Posterior cingulate gyrus (tissue), 11 donors: ENCODE measurements at places on chromosomes 16 and 17.

- DNase-seq: no peak
Observed at GRCh38 chr17:32803544-32803943, 73.4 kb downstream of the MYO1D start.

DNA sequence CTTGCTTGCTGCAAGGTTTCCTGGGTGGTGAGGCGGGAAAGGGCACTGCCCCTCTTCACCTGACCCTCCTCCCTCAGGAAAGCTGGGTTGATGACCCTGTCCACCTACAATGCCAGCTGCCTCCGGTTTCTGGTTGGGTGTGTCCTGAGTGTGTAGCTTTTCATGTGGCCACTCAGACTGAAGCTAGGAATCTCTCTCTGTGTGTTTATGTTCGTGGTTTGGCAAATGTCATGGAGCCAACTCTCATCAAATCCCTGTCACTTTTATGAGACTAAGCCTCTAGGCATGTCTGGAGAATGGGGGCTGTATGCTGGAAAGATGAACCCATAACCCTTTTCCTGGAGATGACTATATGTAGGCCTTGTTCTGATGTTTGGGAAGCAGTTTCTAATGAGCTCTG is 17.1 kb downstream of the PLEKHG4 start:
- DNase-seq: no peak

DNA sequence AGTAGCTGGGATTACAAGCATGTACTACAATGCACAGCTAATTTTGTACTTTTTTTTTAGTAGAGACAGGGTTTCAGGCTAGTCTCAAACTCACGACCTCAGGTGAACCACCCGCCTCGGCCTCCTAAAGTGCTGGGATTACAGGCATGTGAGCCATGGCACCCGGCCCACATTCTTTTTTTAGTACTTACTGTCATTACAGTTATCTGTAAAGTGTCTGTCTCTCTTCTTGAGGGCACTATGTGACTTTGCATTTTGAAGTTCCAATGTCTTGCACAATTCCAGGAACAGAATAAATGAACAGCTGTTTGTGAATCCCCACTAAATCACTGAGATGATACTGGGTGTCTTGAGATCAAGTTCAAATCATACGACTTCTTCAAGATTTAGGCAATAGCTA is 1540.3 kb downstream of the CDH11 start:
- no peak for DNase-seq

- DNase-seq: no peak
Observed at GRCh38 chr17:5837055-5837491, 233.1 kb upstream of the WSCD1 start.

GRCh38 chr17:59756236-59756818 is 48.9 kb downstream of the VMP1 start:
- DNase-seq: no peak

DNA sequence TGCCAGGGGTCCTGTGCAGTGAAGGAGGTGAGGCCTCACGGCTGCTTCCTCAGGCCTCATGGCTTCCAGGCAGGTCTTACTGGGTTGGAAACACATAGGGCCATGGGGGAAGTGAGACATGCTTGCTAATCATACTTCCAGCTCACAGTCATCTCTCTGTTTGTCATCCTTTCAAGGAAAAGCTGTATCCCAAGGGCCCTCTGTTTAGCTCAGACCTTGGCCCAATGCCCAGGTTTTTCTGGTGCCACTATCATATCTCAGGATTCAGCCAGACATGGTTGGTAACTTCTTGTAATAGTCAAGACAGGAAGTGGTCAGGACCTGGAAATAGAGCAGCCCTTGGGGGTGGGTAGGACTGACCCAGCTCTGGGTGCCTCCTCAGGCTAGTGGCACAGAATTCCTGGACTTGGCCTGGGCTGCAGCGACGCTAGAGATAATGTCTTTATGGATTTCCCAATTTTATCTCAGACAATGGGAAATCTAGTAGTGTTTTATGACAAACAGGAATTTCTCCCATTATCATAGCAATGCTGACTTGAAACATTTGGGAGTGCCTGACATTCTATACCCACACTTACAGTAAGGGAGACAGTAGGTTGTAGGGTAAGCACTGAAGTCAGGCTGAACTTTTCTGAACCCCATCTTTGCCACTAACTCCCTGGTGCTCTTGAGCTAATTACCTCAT is 13.5 kb upstream of the ITGB3 start:
- DNase-seq: peak; percentile 37

- no peak for DNase-seq
Observed at GRCh38 chr17:5630434-5630833, 46.1 kb upstream of the NLRP1 start.

DNA sequence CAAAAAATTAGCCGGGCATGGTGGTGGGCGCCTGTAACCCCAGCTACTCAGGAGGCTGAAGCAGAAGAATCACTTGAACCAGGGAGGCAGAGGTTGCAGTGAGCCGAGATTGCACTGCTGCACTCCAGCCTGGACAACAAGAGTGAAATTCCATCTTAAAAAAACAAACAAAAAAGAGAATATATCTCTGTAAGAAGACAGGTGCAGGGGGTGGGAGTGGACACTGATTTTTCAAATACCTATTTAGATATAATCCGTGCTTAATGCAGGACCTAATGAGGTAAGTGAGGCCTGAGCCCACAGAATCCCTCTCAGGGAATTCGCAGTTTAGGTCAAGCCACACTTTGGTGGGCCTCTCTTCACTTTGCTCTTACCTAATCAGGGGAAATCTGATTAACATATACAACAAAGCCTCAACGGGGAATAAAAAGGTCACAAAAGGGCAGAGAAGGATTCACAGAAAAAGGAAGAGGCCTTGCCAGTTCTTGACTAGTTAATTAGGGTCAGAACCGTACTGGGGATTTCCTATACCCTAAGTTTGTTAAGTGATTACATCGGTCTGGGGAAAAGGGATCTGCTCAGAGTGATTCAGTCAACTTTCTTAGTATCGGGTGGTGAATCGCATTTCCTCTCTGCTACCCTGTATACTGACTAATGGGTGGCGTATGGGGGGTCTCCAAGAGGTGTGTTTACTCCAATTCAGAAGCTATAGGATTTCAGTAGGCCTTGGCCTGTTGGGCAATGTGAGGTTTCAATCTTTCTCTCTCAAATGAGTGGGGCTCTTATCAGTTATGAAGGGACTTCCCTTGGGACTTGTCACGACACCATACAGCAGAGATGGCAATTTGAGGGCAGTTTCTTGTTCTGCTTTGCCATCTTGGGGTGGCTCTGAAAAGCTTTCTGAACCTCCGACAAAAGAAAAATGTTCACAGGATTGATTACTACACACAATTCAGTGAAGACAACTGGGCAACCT is 1.9 kb upstream of the NFAT5 start:
- no peak for DNase-seq
